Suppressor macrophage (primary cell): ENCODE measurements at places on chromosomes 12 and 14.

DNA sequence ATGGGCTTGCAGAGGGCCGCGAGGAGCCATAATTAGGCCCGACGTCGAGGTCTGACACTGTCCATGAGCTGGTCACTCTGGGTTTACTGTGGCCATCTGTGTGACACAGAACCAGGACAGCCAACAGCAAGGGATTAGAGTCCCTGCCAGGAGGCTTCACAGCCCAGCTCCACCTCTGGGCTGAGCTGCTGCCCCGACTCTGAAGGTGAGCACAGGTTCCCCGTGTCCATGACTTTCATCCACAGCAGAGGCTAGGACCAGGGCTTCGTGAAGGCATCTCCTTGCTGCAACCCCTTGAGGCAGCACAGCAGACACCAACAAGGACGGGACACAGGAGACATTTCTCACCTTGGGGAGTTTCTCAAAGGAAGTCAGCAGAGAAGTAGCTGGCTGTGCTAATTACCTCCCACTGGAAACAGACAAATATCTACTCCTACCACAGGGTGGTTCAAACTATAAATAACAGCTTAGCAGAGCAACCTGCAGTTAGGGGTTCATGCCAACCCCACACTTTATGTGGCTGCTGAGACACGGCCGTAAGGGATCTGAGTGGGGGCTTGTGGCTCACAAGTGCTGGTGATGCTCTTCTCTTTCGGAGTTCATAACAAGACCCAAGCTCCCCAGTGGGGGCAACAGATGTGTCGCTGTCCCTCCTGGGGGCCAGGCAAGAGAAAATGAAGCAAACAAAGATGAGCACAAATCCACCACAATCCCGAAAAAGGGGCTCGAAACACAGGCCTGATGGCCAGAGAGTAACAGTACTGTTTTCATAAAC, 29.2 kb downstream of the ZFYVE21 start:
- DNase-seq: no peak

GRCh38 chr12:113165521-113166450, 16.3 kb downstream of the CFAP73 start:
- no peak for DNase-seq

DNA sequence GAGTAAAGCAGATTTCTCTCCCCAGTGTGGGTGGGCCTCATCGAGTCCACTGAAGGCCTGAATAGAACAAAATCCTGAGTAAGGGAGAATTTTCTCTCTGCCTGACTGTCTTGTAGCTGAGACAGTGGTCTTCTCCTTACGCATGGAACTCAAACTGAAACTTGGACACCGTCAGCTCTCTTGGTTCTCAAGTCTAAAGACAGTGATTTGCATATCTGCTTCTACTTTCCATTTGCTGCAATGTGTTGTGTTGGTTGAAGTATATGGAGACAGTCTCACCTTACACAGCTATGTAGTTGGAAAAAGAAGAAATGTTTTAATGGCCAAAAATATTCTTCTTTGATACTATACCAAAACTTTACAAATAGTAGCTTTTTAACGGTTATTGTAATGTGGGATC, 160.2 kb upstream of the LMNTD1 start:
- DNase-seq: no peak

DNA sequence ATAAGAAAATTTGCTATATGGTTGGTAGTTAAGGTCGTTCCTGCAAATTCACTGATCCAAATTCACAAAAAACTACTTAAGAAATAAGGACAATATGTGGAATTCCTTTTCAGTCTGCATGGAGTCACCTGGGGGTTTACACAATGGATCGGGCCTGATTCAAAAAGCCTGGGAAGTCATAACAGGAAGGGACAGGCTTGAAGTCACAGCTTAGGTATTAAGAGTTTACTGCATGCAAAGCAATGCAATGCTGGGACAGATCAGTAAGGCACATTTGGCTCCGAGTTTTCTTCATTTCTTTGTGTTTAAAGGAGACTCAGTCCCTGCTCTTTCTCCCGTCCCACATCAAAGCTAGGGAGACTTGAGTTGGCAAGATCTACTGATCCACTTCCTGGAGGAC, 153.3 kb downstream of the NTF3 start:
- no peak for DNase-seq

- peak; percentile 45 for DNase-seq
These were observed at the start of gene LRRC43 for GRCh38 chr12:122182887-122183587. Gene LRRC43, plus strand, starts transcription at chr12:122183123. Its CDS starts 22 bp downstream, at chr12:122183145.

DNA sequence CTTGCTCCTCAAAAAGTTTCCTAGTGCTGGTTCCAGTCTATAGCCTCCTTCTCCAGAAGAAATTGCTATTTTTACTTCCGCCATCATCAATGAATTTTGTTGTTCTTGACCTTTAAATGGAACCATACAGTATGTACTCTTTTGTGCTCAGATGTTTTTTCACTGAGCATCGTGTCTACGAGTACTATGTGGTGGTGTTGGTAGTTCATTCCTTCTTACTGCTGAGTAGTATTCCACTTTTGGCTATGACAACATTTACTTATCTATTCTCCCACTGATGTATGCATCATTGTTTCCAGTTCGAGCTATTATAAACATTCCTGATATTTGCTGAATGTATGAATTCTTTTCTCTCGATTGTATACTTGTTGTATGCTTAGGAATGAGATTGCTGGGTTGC, 28.6 kb downstream of the SLC2A14 start:
- no peak for DNase-seq

DNA sequence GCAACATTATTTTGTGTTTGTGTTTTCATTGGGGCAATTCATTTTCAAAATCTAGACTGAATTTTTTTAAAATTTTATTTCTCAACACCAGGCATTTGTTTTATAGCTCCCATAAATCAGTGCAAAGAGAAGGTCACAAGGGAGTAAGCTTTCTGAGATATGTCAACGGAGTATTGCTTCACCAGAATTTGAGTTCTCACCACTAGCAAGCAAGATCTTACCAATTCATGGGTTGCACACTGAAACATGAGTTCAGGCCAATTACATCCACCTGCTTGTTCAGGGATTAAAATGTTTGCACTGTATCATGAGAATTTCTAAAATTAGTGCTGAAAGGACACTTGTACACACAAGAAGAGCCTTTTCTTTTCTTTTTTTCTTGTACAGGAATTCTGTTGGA, 121.9 kb downstream of the CAND1 start:
- DNase-seq: no peak
